Activated naive CD8-positive, alpha-beta T cell treated with anti-CD3 and anti-CD28 coated beads for 36 hours (primary cell): ENCODE measurements at places on chromosomes 13 and 19.

DNA sequence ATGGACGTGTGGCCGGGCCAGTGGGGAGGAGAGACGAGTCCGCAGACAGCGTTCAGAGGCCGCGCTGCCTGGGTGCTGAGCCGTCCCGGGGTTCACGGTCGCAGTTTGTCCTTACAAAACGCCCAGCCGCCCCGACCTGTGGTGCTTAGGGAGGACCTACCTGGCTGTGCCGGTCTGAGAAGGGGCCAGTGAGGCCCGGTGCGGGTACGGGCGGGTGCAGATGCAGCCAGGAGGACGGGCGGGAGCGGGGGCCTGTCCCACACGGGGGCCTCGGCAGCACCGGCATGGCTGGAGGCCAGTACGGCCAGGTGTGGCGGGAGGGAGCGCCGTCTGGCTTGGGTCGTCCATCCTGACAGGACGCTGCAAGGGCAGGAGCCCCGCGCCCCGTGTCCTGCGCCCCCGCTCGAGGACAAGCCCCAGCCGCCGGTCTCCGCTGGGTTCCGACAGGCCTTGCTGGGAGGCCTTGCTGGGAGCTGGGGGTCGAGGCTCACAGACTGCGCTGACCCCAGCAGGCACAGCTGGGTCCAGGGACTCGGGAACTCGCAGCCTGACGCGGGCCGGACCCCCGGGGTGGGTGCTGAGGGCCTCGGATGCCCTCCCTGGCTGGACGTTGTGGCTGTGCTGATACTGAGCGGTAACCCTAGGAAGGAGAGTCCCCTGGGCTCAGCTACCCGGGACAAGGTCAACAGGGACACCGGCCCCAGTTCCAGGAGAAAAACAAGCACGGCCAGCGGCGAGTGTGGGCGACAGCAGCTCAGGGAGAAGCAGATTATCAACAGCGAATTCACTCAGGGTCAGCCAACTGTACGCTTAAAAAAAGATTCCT is 5.3 kb upstream of the PROZ start:
- H3K36me3 ChIP-seq = peaks cover 1% of the 10 kb centered on the region
- DNase-seq = peak; percentile 18
- H3K27ac ChIP-seq = peak overlapping the region; percentile 61
- H3K4me3 ChIP-seq = peak overlapping the region; percentile 66

GRCh38 chr13:44218501-44219240 is 155.0 kb upstream of the SERP2 start:
- H3K27me3 ChIP-seq = no peaks in the 10 kb centered on the region
- H3K27ac ChIP-seq = no peak overlapping the region
- H3K4me1 ChIP-seq = no peaks in the 10 kb centered on the region
- no peaks in the 10 kb centered on the region for H3K36me3 ChIP-seq
- no peak overlapping the region for H3K4me3 ChIP-seq

DNA sequence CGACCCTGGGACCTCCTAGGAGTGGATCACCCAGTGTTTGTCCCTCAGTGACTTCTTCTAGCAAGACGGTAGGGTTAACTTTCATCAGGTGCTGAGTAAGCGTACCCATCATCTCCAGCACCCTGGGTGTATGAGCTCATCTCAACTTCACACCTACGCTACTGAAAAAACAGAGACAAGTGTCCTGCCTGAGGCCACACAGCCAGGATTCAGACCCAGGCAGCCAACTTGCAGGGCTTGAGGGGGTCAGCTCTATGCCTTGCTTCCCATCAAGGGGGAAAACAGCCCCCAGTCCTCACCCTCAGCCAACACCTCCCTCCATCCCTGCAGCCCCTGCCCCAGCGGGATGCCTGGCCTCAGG is 4.6 kb downstream of the TLE2 start:
- H3K27me3 ChIP-seq = peaks cover 6% of the 10 kb centered on the region
- H3K4me3 ChIP-seq = peak overlapping the region; percentile 22
- H3K27ac ChIP-seq = no peak overlapping the region
- no peak for DNase-seq
- peaks cover 22% of the 10 kb centered on the region for H3K4me1 ChIP-seq

- no peak for DNase-seq
- H3K27ac ChIP-seq = no peak overlapping the region
- peaks cover 28% of the 10 kb centered on the region for H3K4me1 ChIP-seq
- H3K27me3 ChIP-seq = no peaks in the 10 kb centered on the region
Measured at GRCh38 chr19:8387688-8388611, 2.2 kb upstream of the RAB11B start.

GRCh38 chr19:10815969-10816644 is 19.9 kb downstream of the TMED1 start:
- H3K36me3 ChIP-seq = peaks cover 19% of the 10 kb centered on the region
- H3K27me3 ChIP-seq = no peaks in the 10 kb centered on the region
- no peak for DNase-seq
- peaks cover 8% of the 10 kb centered on the region for H3K4me1 ChIP-seq
- no peak overlapping the region for H3K27ac ChIP-seq

DNA sequence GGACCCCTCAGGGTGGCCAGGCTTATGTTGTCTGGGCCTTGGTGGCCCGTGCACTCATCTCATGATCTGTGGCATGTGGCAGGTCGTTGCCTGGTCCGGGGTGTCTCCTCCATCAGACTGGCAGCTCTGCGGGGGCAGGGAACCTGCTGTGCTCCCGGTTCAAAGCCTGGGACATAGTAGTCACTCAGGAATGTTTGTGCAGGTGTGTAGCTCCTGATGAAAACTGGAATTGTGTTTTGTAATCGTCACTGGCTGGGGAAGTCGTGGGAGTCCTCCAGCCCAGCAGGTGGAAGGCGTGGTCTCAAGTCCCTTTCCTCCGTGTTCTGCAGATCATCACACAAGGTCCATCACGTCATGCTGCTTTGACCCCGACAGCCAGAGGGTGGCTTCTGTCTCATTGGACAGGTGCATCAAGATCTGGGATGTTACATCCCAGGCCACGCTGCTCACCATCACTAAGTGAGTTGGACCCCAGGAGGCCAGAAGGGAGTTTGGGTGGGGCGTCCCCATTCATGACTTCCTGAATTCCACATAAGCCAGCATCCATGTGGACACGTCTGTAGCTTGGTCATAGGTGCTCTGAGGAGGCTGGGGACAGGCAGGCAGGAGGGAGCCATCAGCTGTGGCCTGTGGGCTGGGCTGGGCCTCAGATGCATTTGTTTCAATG is 19.1 kb downstream of the WDR88 start:
- H3K27me3 ChIP-seq = no peaks in the 10 kb centered on the region
- no peak overlapping the region for H3K27ac ChIP-seq
- no peak overlapping the region for H3K4me3 ChIP-seq

- H3K4me3 ChIP-seq = no peak overlapping the region
- peaks cover 4% of the 10 kb centered on the region for H3K4me1 ChIP-seq
- H3K27ac ChIP-seq = no peak overlapping the region
- peaks cover 19% of the 10 kb centered on the region for H3K27me3 ChIP-seq
- no peaks in the 10 kb centered on the region for H3K36me3 ChIP-seq
Measured at GRCh38 chr13:30863231-30863630, 42.8 kb upstream of the MEDAG start.

DNA sequence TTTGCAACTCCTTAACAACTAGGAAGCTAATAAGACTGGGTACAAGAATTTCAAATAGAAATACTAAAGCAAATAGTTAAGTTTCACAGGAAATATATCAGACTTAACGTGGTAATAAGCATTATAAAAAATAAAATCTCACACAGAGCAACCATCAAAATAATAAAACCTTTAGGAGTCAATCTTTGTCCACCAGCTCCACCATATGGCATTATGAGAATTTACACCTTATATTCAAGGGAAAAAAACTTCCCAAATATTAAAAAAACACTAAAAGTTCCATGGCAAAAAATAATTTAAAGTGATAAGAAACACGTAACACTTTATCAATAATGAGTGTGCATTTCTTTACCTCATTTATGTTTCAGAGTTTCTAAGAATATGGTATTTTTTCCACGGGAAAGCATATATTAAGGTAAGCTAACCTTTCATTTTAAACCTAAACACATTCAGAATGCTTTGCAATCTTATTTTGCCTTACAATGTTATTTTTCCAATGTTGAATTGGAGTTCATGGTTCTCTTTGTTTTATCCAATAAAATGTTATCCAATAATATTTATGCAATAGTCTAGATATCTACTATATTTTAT is 423.2 kb upstream of the SGCG start:
- no peak overlapping the region for H3K27ac ChIP-seq
- H3K36me3 ChIP-seq = no peaks in the 10 kb centered on the region
- DNase-seq = no peak

DNA sequence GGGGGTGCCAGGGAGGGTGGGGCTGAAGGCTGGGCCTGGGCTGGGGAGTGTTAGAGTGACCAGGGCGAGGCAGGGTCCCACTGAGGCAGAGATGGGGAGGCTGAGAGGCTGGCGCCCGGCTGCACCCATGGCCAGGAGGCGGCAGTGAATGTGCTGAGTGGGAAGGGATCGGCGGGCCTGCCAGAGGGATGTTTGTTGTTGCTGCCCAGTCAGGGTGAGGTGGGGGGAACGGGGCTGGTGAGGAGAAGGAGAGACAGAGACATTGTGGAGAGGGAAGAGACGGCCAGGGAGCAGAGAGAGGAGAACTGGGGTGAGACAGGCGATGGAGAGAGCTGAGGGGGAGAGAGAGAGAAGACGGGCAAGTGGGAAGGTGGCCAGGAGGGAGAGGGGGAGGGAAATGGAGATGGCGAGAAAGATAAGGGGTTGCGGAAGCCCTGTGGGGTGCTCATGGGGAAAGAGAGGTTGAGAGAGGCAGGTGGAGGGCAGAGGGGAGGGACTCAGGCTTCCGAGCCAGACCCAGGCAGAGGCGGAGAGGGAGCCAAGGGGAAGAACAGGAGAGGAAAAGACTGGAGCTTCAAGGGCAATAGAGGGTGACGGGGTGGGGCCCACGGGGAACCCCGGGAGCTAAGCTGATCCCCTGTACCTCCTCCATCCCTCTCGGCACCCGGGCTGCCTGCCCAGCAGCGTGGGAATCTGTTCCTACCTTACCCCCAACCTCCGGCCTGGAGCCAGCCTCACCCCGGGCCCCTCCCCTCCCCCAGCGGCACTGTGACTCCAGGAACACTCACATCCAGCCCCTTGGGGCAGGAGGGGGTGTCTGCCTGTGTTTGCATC is 690 bp upstream of the B3GNT8 start:
- H3K4me1 ChIP-seq = peaks cover 16% of the 10 kb centered on the region
- H3K27ac ChIP-seq = peak overlapping the region; percentile 78
- DNase-seq = peak; percentile 21
- H3K4me3 ChIP-seq = peak overlapping the region; percentile 66

- H3K36me3 ChIP-seq = no peaks in the 10 kb centered on the region
- no peak overlapping the region for H3K27ac ChIP-seq
- H3K27me3 ChIP-seq = peaks cover 13% of the 10 kb centered on the region
- peaks cover 5% of the 10 kb centered on the region for H3K4me1 ChIP-seq
Measured at GRCh38 chr19:413756-414420, 4.9 kb upstream of the C2CD4C start.

DNA sequence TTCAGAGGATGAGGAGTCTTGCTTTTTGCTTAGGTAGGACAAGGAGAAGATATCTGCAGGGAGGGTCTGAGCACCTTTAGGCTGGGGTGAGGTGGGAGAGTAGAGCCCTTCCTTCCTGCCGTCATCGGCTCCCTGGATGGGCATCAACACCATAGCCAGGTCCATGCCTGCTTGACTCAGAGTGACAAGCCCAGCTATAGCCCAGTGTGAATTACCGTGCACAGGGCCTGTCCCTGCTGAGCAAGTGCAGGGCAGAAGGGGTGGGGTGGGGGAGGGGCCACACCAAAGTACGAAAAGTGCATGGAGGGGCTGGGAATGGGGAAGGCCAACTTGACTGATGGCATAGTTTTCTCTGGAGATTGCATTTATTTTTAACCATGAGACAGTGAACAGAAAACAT is 30.3 kb upstream of the RNF113B start:
- H3K4me1 ChIP-seq = no peaks in the 10 kb centered on the region
- peaks cover 1% of the 10 kb centered on the region for H3K36me3 ChIP-seq
- H3K4me3 ChIP-seq = no peak overlapping the region
- no peak for DNase-seq
- no peak overlapping the region for H3K27ac ChIP-seq
- H3K27me3 ChIP-seq = peaks cover 8% of the 10 kb centered on the region

GRCh38 chr13:73715911-73716510 is 418.2 kb downstream of the KLF12 start:
- peaks cover 42% of the 10 kb centered on the region for H3K4me1 ChIP-seq
- peaks cover 15% of the 10 kb centered on the region for H3K36me3 ChIP-seq

- peaks cover 20% of the 10 kb centered on the region for H3K36me3 ChIP-seq
- peaks cover 19% of the 10 kb centered on the region for H3K4me1 ChIP-seq
- peak overlapping the region; percentile 29 for H3K4me3 ChIP-seq
- peak; percentile 36 for DNase-seq
- peak overlapping the region; percentile 86 for H3K27ac ChIP-seq
- H3K27me3 ChIP-seq = no peaks in the 10 kb centered on the region
Measured at GRCh38 chr19:34232566-34233481, 21.5 kb upstream of the GARRE1 start.

DNA sequence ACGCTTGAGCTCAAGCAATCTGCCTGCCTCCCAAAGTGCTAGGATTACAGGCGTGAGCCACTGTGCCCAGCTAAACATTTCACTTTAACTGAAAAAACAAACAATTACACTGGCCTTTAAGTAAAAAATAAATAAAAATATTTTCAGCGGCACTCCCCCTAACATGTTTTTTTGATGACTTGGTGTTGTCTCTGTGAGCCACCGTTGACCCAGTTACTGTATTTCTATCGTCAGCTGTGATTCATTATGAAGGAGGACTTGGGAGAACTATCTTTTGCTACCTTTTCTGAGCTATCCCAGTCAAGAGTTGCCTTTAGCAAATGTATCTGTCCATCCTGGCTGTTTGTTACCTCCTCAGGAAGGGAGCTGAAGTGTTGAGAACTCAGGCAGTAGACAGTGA is 18.5 kb upstream of the C19orf33 start:
- peaks cover 11% of the 10 kb centered on the region for H3K4me1 ChIP-seq
- H3K36me3 ChIP-seq = no peaks in the 10 kb centered on the region
- no peak overlapping the region for H3K27ac ChIP-seq
- no peak overlapping the region for H3K4me3 ChIP-seq

GRCh38 chr13:59337070-59337469 is 826.7 kb downstream of the DIAPH3 start:
- peaks cover 8% of the 10 kb centered on the region for H3K27me3 ChIP-seq
- H3K4me3 ChIP-seq = no peak overlapping the region
- DNase-seq = no peak

DNA sequence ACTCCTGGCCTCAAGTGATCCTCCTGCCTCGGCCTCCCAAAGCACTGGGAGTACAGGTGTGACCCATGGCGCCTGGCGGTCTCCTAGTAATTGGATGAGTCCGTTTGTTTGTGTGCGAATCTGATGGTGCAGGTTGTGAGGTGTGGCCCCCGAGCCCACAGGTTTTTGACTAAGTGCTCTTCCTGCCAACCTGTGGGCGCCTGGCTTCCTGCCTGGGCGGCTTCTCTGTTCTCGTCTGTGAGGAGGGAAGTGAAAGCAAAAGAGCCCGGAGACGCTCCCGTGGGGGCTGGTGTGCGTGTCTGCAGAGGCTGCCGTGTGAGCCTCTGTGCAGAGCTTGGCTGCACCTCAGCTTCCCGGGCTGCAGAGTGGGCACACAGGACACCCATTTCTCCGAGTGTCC is 10.0 kb downstream of the ARHGAP45 start:
- H3K4me3 ChIP-seq = peak overlapping the region; percentile 70
- H3K4me1 ChIP-seq = peaks cover 47% of the 10 kb centered on the region
- peak; percentile 95 for DNase-seq
